NCI-H748 treated with DMSO at 0.1 percent for 48 hours (cell line): ENCODE measurements at places on chromosomes 4 and X.

DNA sequence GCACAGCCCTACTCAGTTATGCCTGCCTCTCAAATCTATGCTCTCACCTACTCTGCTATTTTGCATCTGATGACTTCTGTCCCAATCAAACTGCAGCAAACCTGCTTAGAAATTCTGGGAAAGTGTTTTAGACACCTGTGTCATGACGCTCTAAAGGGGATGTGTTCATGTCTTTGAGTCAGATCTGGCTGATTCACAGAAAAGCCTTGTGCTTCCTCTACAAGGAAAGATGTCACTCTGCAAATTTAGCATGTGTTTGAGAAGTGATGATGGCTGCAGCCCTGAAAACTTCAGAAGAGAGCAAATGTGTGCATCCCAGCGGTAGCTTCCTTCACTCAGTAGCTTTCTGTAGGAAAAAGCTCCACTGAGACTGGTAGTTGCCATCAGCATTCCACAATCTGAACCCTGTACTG is 235.4 kb downstream of the MGST2 start:
- no peak for DNase-seq

DNA sequence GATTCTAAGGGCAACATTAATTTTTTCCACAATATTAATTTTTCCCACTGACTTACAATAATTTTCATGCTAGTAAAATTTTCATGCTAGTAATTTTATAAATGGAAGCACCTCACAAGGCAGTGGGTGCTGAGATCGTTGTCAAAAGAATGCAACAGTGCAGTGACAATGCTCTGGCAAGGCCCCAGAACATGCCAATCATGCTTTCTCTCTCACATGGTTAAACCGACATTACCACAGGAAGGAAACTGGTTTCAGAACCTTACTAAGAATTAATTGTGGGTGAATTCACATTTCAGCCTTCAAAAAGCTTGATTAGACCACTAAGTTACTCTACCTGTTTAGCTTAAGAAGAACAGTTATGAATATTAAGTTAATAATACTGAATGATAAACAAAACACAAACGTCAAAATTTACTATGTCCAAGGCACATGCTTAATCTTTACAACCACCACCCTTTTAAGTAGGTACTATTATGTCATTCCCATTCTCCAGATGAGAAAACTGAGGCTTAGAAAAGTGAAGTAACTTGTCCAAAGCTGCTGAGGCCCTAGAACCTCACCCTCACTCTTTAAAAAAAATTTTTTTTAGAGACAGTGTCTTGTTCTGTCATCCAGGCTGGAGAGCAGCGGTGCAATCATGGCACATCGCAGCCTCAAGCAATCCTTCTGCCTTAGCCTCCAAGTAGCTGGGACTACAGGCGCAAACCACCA is 10.0 kb upstream of the OPHN1 start:
- no peak for DNase-seq

- no peak for DNase-seq
Observed at GRCh38 chr4:89324671-89325070, 17.1 kb upstream of the GPRIN3 start.

DNA sequence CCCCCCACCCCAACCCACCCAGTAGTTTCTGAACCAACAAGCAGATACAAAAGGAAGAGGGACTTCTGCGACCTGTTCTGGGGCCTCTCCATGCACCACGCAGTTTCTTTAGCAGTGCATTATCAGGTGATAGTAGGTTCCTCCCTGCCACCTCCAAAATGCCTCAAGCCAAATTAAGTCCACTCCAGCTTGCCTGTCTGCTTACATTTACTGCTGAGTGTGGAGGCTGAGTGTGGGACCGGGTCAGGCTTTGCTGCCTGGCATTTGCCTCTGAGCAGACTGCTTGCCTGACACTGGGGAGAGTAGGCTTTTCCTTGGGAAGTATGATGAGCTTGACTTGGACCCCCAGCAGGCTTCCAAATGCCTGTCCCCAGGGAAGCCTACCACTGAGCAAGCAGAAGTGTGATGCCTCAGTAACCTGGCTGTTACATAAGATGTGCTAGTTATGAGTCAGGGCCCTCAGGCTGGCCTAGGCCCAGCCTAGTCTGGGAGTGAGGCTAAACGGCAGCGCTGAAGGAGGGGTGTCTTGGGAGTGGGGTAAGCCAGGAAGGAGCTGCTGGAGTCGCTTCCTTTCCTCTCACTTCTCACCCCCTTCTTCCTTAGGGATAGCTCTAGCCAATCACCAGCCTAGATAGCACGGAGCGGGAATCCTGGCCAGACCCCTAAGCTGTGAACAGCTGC is 9.0 kb downstream of the TSC22D3 start:
- DNase-seq, result no peak

DNA sequence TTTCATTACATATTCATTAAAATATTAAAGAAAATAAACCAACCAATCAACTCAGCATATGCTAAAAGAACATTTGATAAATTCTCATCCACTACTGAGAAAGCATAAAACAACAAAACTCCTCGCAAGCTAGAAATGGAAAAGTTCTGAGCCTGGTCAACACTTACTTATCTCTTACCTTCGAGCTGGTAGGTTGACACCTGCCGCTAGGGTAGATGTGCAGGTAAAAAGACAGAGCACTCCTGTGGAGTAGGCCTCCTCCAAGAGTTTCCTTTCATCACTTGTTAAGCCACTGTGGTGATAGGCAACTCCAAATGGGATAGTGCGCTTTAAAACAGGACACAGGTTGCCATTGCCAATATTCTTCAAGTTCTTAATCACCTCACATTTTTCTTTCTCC is 18.9 kb downstream of the HELQ start:
- DNase-seq, result no peak

DNA sequence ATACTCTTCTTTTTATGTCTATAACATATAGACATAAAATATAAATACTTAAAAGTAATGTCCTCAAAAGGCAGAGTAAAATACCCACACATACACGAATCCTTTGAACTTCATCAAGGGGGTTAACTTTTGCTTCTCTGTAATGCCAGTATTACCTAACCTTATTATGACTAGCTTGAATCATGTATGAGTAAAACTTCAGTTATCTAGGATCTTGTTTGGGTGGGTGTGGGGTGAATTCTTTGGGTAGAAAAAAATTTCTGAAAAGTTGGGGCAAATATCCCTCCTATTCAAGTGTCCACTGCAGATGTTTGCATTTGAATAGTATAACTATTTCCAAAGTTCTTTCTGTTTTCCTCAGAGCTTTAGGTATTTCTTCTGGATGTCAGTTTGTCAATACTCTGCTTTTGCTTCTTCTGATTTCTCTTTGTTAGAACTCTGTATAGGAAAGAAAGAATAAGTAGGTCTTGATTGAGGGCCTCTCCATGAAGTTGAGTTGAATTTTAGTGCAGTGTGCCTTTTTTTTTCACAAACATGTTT is 173.8 kb downstream of the ADGRL3 start:
- no peak for DNase-seq

- no peak for DNase-seq
Observed at GRCh38 chr4:1380368-1381151, 25.7 kb downstream of the NKX1-1 start.

DNA sequence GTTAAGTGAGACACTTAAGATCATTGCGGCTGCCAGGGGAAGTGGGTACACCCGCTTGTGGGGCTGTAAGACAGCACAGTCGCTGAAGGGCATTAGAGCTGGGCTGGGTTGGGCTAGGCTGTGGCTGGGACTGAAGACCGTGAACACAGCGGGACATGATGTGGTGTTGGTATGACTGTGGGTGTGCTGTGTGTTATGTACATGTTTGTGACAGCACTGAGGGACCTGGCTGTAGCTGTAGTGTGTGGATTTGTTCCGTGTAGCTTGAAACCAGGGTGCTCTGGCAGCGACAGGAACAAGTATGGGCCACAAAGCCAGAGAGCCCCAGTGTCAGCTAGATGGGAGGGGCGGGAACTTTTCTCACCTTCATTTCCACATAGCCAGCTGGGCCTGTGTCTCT is 82.1 kb downstream of the NHSL2 start:
- DNase-seq, result no peak

- no peak for DNase-seq
Observed at GRCh38 chr4:152202415-152202814, 333.5 kb downstream of the FBXW7 start.

DNA sequence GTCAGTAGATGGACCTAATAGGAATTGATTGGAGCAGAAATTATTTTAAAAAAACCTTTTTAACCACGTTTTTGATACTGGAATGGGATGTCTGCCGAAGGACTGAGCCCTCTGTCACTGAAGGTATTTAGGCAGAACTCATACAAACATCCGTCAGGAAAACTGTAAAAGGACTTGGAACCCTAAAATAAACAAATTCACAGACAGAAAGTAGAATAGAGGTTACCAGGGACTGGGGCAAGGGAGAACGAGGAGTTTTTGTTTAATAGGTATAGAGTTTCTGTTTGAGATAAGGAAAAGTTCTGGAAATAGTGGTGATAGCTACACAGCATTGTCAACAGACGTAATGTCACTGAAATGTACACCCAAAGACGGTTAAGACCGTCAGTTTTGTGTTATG is 105.5 kb downstream of the BCOR start:
- no peak for DNase-seq

DNA sequence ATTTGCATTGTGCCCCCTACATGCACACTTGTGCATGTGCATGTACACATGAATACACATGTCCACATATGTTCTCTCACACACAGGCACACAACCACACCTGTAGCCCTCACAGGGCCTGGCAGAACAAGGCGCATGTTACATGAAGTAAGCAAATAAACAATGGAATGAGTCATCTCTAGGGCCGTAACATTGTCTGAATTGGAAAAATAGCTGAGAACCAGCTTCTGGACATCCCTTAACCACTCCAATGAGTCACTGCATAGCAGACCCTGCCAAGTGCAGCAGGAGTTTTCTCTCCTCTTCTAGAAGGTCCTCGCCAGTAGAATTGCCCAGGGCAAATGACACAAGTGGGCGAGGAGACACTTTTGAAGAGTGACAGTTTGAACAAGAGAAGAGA is 66.1 kb downstream of the MAGEA10 start:
- no peak for DNase-seq

- no peak for DNase-seq
Observed at GRCh38 chrX:150522494-150522893, 45.9 kb upstream of the MTM1 start.

DNA sequence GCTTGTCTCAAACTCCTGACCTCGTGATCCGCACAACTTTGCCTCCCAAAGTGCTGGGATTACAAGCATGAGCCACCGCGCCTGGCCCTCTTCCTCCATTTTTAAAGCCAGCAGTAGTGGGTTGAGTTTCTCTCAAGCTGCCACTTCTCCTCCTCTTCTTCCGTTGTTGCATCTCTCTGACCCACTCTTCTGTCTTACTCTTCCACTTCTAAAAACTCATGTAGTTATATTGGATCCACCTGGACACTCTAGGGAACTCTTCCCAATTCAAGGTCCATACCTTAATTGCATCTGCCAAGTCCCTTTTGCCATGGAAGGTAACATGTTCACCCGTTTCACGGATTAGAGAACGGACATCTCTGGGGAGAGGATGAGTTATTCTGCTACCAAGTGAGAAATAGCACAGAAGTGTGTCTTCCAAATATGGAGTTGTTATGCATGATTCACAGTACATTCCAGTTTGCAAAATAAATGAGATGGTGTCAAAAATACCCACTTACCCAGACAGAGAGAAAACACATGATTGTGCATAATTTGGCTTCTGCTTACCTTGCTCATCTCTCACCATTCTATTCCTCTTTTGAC is 51.8 kb downstream of the GBA3 start:
- no peak for DNase-seq

- DNase-seq, result no peak
Observed at GRCh38 chr4:171601091-171601490, 212.1 kb upstream of the GALNTL6 start.

GRCh38 chr4:56856656-56857055 is 35.2 kb upstream of the SPINK2 start:
- no peak for DNase-seq

- DNase-seq, result no peak
Observed at GRCh38 chr4:7546809-7547367, 112.2 kb upstream of the PSAPL1 start.

DNA sequence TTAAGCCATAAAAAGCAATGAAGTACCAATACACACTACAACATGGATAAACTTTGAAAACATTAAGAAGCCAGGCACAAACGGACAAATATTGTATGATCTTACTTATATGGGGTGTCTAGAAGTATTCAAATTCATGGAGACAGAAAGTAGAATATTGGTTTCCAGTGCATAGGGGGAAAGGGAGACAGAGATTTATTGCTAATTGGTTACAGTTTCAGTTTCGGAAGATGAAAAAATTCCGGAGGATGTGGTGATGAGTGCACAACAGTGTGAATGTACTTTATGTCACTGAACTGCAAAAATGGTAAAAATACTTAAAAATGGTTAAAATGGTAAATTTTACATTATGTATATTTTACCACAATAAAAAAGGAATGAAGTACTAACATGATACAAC is 5.1 kb upstream of the PRDX4 start:
- no peak for DNase-seq

- DNase-seq, result no peak
Observed at GRCh38 chrX:122445466-122445865, 738.6 kb upstream of the GRIA3 start.

- DNase-seq, result no peak
Observed at GRCh38 chrX:112759512-112759911, 79.8 kb upstream of the LHFPL1 start.

DNA sequence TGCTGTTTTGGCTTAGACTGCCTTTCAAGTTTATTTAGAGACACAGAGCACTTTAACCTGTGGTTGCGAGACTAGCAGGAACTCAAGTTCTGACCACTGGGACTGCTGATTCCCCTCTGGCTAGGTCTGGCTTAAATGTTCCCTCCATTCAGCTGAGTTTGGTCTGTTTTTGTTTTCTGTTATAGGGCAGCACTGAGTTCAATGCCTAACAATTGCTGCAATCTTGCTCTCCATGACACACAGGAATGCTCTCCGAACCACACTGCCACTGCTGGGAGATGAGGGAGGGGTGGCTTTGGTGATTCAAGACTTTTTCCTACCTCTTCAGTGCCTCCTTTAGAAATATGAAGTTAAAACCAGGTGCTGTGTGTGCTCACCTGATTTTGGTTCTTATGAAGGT is 106.3 kb upstream of the EOLA2 start:
- no peak for DNase-seq

DNA sequence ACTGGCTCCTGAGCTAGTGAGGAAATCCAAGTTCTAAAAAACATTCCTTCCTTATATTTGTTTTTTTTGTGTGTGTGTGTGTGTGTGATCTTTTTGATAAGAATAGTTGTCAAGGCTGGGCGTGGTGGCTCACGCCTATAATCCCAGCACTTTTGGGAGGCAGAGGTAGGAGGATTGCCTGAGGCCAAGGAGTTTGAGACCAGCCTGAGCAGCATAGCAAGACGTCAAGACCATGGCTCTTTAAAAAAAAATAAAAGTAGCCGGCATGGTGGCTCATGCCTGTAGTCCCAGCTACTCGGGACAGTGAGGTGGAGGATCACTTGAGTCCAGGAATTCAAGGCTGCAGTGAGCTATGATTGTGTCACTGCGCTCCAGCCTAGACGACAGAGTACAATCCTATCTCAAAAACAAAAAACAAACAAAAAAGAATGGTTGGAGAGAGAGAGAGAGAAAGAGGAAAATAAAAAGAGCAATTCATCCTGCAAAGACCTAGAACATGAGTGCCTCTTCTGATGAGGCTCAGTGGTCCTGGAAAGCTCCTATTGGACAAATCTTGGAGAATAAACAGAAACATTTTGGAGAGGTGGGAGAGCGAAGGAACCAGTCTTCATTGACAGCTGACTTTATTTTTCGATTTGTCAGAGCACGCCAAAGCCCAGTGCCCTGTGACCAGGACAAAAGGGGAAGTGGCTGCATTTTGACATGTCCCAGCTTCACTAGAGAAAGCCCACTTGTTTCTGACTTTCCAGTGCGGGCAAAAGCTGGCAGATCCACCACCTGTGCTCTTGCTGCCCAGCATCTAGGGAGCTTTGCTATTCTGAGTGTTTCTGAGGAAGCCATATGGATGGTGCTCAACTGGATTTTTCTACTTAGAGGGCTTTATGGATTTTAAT is 244.7 kb downstream of the PALLD start:
- DNase-seq, result no peak
